ENCODE measurements at places on chromosomes 1 and 21.

GRCh38 chr1:156795374-156795733, 21.3 kb downstream of the SH2D2A start:
- no peak for DNase-seq

DNA sequence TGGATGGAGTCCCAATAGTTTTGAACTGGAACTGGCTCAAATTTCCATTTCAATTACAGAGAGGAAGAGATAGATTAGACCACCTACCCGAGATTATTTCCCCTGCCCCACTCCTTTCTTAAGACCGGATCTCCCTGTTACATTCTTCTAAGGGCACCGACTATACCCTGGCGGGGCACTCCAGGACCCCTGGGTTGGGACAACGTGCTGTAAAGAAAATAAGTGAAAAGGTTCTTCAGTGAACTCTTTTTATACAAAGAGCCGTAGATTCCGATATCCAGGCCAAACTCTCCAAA, 6.7 kb downstream of the NR5A2 start:
- DNase-seq = no peak

DNA sequence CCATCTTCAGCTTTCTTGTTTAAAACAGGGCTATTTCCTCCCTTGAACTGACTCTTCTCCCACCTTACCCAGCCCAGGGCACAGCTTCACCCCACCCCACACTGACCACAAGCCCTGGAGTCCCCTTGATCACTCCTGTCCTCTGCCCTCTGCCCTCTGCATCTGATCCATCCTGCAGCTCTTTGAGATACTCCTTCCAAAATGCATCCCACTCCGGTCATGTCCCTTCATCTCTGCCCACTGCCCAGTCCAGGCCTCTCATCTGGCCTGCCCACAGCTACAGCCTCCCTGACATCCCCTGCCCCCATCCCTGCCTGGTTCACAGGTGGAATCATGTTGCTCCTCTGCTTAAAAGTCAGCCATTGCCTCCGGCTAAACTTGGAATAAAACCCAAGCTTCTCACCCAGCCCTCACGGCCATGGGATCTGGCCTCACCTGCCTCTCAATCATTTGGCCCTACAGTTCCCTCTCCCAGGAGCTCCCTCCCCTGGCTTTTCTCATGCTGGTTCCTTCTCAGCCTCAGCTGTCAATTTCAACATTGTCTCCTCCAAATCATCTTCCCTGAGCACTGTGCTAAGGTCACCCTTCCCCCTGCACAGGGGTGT, 202.0 kb downstream of the MATN1 start:
- peak; percentile 34 for DNase-seq

DNA sequence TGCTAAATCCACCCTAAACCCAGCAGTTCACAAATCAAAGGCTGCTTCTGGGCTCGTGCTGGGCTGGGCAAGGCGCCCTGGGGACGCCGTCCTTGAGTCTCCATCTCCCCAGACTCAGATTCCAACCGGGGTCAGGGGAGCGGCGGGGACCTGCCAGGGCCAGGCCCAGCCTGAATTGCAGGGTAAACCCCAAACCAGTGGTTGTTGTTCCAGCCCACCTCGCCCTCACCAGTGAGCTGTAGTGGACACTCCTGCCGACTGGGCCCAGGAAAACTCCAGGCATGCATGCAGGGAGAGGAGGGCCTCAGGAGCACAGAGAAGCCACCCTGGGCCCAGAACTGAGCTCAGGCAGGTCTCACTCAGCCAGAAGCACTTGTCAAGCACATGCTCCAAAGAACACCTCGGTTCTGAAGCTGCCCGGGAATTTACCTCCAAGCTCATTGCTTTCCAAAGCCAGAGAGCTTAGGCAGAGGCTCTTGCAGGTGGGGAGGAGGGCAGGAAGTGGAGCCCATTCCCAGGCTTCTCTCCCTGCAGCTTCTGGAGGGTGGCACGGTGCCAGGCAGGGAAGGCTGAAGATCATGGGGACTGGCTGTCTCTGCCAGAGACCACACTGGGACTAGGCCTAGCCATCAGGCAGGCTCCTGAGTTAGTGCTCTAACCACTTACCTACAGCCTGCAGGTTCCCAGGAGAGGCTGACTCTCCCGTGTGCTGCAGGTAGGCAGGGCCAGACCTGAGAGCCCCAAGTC, 437.0 kb downstream of the MATN1 start:
- peak; percentile 33 for DNase-seq

GRCh38 chr1:207822124-207822601, 70.3 kb downstream of the CD46 start:
- DNase-seq = no peak

GRCh38 chr1:203103829-203104495, 18.1 kb upstream of the MYOG start:
- DNase-seq = no peak

GRCh38 chr1:94125551-94126514, 4.9 kb upstream of the ABCA4 start:
- no peak for DNase-seq

DNA sequence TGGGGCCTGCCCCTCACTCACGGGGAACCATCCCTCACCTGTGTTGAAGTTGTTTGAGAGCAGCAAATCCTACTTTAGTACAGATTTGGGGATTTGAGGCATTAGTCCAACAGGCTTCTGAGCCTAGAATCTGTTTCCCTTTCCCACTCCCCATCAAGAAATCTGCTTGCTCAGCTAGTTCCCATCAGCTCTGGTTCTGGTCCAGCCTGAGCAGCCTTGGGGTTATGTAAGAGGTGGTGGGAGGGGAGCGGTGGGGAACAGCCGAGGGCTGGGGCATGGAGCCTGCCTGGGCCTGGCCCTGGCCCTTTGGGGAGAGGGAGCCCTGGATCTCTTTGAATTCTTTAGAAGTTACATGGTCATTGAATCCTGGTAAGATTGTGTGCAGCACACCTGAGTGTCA, 4.1 kb downstream of the GSTM5 start:
- DNase-seq = no peak

- DNase-seq = no peak
These were observed 48.4 kb upstream of the ZNF326 start for GRCh38 chr1:89946532-89946931.

DNA sequence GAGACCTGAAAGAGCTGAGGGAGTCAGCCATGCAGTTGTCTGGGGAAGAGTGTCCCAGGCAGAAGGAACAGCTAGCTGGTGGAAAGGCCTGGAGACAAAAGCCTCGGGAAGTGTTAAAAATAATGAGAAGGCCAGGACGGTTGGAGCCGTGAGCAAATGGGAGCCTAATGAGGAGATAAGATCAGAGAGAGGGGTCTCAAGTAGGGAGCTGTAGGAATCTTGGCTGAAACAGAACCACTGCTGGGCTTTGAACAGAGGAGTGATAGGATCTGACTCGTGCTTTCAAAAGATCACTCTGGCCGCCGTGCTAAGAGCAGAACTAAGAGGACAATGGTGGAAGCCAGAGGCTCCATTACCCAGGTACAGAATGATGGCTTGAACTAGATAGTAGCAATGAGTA, 1.9 kb upstream of the FOXJ3 start:
- no peak for DNase-seq

DNA sequence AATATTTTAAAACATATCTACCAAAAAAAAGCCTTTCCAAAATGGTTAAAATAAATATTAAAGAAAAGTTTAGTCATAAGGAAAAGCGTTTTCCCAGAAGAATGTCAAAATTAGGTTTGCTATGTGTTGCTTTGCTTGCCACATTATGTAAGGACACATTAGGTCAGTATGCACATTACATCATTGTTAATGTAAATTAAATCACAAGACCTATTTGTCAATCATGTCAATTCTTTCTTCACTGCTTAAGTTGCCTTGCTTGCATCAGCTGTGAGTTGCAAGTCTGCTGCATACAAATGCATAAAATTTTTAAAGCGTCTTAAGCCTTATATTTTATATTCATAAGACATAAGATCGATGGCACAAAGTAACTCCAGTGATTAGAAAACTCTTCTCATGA, 448.9 kb downstream of the PCP4 start:
- DNase-seq = no peak

GRCh38 chr1:19828546-19828945, 13.5 kb upstream of the RNF186 start:
- DNase-seq = no peak

- no peak for DNase-seq
These were observed 16.3 kb downstream of the ZFYVE9 start for GRCh38 chr1:52158218-52158617.

DNA sequence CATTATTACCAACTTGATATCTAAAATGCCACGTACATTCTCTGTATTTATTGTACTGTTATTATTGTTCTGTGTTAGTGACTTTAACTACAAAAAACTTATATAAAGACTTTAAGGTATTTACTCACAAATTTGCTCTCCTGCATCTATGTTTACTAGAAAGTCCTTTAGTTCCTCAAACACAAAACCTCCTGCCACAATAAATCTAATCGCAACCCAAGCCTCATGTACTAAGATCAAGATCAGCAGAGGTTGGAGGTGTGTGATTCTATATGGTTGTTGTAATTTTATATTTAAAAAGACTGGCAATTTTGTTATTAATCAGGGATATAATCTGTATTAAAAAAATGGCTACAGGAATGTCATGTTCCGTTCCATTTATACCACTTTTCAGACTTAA, 68.6 kb downstream of the VAV3 start:
- DNase-seq = no peak

DNA sequence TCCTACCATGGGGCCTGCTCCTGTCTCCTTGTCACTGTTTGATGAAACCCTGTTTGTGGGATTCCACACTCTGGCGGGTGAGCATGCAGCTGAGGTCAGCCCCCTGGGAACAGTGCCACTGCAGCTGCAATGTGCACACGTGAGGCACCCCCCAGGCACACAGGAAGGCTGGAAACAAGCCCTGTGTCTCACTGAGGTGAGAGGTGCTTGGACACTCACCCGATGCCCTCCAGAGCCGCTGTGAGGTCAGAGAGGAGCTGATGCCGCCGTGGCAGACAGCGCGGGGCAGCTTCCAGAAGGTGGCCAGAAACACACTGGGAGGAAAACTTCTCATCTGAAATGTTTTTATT, 49.7 kb downstream of the SLX9 start:
- DNase-seq = no peak

- no peak for DNase-seq
These were observed 22.5 kb downstream of the XCL1 start for GRCh38 chr1:168598892-168599291.

DNA sequence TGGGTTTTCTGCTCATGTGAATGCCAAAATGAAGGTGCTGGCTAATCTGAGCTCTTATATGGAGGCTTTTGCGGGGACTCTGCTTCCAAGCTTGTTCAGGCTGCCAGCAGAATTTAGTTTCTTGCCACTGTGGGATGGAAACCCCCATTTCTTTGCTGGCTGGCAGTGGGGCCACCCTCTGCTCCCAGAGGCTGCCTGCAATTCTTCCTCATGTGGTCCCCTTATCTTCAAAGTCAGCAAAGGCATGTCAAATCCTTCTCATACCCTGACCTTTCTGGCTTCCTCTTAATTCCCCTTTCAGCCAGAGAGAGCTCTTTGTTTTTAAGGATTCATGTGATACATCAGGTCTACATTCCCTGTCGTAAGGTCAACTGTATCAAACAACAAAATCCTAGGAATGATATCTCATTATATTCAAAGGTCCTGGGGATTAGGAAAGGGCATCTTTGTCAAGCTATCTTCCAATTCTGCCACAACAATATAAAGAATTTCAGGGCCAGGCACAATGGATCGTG, 5.2 kb upstream of the GPR161 start:
- DNase-seq = no peak

DNA sequence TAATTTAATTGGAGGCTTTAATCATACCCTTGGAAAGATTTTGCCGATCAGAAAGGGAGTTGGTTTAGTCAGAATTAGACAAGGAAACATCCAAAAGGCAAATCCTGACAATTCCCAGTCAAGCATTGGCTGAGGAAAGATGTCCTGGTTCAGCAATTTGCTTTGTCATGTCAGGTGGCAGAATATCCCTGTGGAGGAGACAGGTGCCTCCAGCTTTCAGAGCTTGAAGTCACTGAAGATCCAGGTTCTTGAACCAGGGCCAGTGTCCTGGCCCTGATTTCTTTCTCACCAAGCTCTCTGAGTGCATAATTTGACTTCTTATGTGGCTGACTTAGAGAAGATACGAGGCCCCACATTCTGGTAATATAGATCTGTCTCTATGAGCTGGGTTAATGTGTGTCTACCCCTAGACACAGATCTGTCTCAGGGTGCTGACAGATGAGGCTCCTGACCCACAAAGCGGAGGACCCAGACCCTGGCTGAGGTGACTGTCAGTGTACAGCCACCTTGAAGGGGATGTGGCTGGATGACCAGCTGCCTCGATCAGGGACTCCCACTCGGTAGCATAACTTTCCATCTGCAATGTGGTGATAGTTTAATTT, 118.9 kb downstream of the HHAT start:
- no peak for DNase-seq

DNA sequence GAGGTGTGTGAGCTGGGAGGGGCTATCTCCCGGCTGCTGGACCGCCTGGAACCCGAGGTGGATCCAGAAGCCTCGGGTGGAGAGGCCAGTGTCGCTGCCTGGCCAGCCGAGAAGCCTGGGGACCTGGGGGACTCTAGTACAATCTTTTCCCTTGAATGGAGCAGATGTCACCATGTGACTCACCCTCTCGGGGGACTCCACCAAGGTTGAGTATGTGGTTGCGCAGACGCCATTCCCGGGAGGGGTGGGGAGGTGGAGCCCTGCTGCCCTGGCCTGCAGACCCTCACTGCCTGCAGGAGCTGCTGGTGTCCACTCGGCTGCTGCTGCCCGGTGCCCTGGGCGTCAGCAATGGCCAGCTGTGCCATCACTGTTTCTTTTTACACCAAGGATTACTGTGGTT, 40.3 kb downstream of the TP73 start:
- no peak for DNase-seq

GRCh38 chr21:38333301-38334272, 76.8 kb downstream of the KCNJ15 start:
- DNase-seq = no peak

- no peak for DNase-seq
These were observed 31.4 kb upstream of the LEPR start for GRCh38 chr1:65388908-65389695.

All from SJSA1 (cell line).